CD4-positive, alpha-beta T cell treated with Interleukin-10 for 1 hour (primary cell): ENCODE measurements at places on chromosomes 11 and 22.

- DNase-seq = no peak
These were observed 38.5 kb downstream of the SBF2 start for GRCh38 chr11:10255388-10256125.

DNA sequence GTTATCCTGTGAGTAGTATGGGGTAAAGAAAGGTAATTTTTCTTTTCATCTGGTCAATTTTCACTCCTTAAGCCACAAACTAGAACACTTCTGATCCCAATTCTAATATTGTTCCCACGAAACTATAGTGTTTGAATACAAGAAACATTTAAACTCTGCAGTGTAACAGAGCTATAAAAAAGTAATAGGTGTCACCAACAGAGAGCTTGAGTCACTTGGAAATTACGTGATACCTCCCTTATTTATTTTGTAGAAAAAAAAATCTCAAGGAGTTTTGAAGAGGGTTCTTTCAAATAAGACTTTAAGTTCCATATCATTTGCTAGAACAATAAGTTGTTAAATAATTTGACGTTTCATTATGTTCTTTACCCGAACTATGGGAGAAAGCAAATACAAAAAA is 959.4 kb downstream of the JRKL start:
- no peak for DNase-seq

DNA sequence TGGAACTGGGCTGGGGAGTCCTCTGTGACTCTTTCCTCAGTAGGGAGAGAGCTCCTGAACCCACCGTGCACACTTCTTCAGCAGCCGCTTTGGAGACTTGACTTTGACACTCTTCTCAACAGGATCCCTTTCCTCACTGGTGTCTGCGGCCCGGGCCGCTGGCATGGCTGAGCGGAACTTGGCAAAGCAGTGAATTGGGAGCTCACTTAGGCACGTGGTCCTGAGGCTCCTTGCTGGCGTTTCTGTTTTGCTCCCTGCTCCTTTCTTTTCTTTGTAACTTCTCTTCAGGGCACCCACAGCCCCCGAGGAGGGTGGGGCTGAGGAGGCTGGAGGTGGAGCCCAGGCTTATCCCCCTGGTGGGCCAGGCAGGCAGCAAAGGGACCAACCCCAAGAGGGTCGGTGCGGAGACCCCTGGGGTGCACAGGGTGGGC is 8.4 kb upstream of the KCNQ1OT1 start:
- no peak for DNase-seq

GRCh38 chr11:130846606-130847005 is 69.7 kb downstream of the SNX19 start:
- no peak for DNase-seq

- no peak for DNase-seq
These were observed at the start of gene ADAMTS8 for GRCh38 chr11:130428316-130429119. ADAMTS8 (minus strand) TSS chr11:130428609; CDS start chr11:130428286, 323 bp downstream.

- DNase-seq = no peak
These were observed 42.0 kb downstream of the LINC01488 start for GRCh38 chr11:69523453-69523852.

GRCh38 chr22:46058591-46059519 is 81.9 kb upstream of the WNT7B start:
- no peak for DNase-seq

DNA sequence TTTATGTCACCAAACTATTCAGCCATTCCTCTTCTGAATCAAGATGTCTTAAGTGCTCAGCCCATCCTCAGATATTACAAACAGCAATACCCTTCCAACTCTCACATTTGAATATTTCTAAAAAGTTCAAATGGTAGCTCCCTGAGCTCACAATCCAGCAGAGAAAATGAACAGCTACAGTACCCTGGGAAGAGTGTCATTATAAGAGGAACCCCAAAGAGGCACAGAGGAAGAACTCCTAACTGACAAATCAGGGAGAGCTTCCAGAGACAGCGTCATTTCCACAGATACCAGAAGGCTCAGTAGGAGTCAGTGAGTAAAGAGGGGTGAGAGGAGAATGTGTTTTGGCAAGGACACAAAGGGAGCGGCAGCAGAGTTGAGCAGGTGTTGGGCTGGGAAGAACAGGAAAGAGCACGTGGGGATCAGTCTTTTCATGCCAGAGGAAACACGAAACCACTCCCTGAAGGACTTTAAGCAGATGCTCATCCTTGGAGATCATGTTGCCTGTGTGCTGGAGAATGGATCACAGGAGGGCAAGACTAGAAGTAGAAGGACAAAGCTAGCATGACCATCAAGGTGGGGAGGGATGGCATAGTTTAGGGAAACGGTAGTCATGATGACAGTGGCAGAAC is 4.3 kb downstream of the CLTCL1 start:
- DNase-seq = no peak

DNA sequence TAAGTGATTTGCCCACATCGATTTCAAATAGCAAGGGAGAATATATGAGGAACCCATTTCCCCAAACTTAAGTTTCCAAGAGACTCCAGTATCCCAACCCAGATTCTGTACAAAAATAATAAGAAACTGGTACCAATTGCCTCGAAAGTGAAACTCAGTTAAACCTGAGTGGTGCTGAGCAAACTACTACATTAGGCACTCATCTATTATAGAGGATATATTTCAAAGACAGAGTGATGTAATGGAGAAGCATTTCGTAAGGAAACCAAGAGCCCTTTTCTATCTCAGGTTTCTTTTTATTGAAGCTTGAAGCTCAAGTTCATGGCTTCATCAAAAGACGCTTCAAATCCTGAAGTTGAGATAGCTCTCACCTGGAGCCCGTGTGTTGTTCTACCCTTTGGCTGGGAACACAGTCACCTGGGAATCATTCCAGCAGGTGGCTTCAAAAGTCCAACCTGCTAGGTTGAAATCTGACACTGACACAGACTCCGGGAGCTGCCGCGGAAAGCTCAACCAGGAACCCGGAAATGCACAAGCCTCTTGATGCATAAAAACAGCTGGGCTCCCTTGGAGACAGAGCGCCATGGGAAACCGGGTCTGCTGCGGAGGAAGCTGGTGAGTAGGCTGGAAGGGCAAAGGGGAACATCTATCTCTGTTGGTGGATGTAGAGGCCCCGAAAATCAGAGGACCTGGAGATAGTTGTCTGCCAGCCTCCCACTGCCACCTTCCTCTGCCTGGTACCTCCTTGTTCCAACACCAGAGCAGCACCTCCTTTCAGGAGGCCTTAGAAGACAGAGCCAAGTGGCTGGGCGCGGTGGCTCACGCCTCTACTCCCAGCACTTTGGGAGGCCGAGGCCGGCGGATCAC is at the start of gene C11orf52:
C11orf52 (plus strand) TSS at position 524 of the 867 bp plus-strand sequence; CDS start at position 584, 60 bp downstream.
- no peak for DNase-seq

DNA sequence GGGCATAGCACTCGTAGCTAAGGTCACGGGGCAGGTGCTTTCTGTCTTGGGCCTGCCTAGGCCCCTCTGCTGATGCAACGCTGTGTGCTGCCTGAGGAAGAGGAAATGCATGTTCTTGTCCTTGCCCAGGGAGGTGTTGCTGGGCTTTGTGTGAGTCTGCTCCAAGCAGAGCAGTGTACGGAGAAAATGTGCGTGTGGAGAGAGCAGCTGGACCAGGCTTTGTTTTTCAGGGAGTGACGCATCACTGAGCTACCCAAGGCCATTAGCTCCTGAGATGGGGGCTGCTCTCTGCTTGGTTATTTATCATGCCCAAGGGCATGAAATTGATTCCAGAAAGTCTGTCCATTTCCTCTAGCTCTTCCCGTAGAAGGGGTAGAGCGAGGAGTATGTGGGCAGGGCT is 82.9 kb upstream of the THY1 start:
- DNase-seq = no peak

DNA sequence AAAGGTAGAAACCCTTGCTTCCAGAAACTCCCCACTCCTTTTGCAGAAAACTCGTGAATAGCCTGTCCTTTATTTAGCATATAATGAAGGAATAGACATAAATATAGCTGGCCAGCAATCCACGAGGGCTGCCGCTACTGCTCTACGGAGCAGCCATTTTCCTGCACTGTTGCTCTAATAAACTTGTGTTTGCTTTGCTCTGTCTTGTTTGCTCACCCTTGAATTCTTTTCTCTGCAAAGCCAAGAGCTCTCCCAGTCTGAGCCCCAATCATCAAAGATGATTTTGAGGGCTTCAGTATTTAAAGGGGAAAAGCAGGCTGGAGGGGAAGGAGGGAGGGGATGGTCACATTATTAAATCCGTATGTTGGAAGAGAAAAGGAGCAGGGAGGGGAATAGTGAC is 16.6 kb upstream of the CHKA start:
- DNase-seq = no peak

DNA sequence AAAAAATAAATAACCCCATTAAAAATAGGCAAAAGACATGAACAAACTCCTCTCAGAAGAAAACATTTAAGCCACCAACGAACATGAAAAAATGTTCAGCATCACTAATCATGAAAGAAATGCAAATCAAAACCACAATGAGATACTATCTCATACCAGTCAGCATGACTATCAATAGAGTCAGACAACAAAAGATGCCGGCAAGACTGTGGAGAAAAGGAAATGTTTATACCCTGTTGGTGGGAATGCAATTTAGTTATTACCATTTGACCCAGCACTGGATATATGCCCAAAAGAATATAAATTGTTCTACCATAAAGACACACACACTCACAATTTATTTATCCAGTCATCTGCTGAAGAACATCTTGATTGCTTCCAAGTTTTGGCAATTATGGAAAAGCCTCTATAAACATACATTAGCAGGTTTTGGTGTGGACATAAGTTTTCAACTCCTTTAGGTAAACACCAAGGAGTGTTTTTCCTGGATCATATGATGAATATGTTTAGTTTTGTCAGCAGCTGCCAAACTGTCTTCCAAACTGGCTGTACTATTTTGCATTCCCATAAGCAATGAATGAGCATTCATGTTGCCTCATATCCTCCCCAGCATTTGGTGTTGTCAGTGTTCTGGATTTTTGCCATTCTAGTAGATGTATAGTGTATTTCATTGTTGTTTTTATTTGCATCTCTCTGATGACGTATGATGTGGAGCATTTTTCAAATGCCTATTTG is 28.0 kb downstream of the OR8D1 start:
- no peak for DNase-seq

DNA sequence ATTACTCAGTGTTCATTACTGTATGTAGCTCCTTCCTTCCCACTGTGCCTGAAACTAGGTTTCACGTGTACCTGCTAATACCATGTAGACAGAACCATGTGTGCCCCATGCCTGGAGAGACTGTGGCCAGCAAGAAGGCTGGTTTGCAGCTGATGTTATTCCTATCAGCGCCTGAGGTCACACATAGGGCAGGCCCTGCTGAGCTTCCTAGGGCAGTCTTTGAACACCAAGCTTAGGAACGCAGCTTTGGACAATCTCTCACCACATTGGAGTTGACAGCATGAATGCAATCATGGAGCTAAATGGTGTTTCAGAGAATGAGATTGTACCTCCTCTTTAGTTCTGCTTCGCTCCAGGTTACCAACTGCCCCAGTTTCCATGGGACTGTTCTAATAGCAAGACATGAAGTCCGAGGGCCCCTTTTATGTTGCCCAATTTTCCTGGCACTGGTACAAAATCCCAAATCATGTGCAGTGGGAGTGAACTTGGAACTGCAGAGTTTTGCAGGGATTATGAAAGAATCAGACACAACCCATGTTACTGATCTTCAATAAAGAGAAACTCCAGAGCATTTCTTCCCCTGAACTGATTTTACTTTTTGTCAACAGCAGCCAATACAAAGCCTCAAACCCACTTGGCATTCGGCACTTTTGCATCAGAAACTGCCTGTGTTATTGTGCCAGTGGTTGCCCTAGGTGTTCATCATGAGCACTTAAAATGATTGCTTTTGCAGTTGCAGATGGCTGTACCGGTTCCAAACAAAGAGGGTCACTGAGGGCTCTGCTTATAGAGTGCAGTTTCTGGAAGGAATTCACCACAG is 154.2 kb upstream of the TTC12 start:
- DNase-seq = no peak

DNA sequence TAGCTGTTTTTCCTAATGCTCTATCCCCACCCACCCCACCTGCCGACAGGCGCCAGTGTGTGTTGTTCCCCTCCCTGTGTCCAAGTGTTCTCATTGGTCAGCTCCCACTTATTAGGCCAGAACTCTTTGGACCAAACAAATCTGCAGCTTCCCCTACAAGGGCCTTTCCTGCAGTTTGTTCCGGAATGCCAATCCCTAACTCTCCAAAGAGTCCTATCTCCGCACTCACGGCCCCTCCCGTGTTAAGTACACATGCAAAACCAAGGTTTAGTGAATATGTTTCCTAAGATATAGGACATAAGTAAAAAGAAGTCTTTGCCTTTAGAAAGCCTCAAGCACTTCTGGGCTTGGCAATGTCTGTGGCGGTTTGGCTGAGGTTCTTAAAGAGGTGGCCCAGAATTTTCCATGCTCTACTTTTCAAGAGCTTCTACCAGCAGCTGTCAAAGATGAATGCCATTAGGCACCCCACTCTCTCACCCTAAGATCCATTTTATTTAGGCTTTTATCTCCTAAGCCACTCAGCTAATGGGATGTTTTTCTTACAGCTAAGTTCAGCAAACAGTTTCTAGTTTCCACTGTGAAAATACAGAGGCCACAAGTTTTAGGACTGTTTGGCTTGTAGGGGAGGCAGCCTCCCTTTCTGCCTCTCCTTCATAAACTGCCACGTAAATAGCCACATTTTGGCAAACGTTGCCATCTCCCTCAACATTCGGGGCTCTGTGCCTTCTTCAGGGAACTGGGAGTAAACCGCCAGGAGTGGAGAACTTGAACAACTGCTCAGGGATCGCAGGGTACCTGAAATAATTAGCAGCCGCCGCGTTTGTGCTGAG is 1.6 kb downstream of the CD59 start:
- no peak for DNase-seq

DNA sequence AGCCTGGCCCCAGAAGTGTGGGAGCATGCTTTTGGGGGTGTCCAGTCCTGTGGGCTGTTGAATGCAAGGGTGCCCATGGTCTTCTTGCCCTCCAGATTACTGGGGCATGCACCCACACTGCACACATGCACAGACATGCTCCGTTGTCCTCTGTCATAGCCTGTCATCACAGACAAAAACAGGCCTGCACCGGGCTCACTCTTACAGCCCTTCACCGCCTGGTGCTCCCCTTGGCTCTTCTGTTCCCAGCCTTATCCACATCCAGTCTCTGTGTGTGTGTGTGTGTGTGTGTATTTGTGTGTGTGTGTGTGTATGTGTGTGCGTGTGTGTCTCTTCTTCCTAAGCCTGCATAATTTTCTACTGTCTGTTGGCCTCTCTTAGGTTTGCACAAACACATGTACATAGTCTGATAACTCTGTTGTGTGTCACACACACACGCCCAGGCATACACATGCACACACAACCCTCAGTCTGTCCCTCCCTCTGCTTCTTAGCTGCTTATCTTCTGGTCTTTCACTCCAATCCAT is 23.4 kb upstream of the NECTIN1 start:
- DNase-seq = no peak

GRCh38 chr11:98835335-98835734 is 185.4 kb upstream of the CNTN5 start:
- no peak for DNase-seq

- no peak for DNase-seq
These were observed 26.7 kb downstream of the TMEM184B start for GRCh38 chr22:38246046-38246658.
